HCT116 (cell line): ENCODE measurements at places on chromosomes 1 and 21. TPM values are rescaled to one million over a fixed set of nuclear protein-coding genes. Genes with fewer than 3 reads are reported as not detected.

- DNase-seq: no peak
Measured at GRCh38 chr1:154241703-154242351, 21.1 kb downstream of the UBAP2L start.

DNA sequence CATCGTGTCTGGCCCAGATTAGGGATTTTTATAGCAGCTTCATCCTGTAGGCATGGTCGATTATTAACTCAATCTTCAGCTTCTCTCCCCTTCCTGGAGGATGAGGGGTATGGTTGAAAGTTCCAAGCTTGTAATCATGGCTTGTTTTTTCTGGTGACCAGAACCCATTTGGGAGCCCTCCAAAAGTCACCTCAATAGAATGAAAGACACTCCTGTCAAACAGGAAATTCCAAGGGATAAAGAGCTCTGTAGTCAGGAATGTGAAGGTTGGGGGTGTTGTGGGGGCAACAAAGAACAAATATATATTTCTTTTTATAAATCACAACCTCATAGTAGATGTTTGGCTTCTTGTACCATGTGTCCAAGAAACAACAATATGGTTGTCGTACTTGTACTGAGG is 212.7 kb upstream of the ESRRG start:
- no peak for DNase-seq

GRCh38 chr1:185704181-185704580 is 30.0 kb upstream of the HMCN1 start:
- no peak for DNase-seq

DNA sequence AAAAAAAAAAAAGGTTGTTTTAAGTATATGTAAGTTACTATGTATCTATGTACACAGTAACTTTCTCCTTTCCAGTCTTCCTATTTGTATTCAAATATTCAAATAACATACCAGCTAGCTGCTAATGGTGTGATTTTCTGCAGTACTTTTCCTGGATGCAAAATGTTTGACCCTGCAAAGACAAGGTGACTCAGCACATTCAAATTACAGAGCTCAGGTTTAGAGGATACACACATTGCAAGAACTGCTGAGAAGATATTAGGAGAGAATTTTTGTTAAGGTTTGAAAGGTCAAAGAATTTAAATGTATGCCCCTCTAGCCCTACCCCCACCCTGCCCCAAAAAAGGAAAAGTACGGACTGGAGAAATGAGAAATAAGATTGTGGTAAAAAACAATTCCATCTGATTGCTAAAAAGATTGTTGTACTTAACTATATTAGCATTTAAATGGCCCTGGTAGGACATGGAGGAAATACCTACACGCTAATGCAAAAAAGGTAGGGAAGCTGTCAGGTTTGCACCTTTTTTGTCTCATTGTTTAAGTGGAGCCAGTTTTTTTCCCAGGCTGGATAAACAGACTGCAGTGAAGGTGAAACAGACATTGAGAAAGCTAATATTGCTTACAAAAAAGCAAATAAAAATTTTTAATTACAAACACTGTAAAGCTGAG is 45.6 kb downstream of the ZNF281 start:
- no peak for DNase-seq

DNA sequence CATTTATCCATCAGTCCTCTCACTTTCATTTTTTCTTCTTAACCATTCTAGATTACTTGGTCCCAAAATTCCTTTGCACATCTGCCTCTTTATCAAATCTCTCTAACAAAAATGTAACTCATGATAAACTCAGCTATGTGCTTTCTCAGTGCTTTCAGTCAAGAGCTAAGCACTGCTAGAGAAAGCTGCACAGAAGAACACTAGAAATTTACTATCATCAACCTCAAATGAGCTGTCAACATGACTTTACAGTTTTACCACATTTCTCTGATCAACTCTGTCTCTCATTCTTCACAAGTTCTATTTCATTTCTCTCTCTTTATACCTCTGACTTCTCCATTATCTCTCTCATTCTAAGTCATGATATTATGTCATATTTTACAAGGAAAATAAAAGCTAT is 54.2 kb upstream of the PRKACB start:
- DNase-seq: no peak

DNA sequence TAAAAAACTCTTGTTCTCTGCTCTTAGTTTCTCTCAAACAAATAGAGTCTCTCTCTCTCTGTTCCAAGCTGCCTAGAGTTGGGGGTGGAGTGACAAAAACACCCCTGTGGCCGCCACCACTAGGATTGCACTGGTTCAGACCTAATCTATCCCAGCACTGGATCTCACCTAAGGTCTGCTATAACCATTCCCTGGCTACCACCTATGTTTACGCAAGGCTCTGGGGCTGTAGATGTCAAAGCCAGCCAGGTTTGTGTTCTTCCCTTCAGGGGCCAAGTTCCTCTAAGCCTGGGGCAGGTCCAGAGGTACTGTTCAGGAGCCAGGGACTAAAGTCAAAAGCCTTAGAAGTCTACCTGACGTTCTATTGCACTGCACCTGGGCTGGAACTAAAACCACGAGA is 12.8 kb upstream of the CYP2J2 start:
- DNase-seq: no peak

DNA sequence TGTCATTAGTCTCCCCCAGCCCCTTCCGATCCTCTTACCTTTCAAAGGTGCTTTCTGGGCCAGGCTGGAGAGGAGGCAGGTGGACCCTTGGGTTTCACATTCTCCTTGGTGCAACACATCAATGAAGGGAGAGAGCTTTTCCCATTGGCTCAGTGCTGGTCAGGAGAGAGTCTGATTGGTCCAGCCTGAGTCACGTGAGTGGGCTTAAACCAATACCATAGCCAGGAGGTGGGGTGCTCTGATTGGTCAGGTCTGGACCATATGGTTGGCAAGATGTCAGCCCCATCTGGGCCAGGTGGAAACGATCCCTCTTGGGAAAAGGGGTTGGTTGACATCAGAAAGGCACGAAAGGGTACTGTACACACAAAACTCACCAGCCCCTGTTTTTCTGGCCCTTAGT is 44.8 kb upstream of the ABCG1 start:
- DNase-seq: no peak

DNA sequence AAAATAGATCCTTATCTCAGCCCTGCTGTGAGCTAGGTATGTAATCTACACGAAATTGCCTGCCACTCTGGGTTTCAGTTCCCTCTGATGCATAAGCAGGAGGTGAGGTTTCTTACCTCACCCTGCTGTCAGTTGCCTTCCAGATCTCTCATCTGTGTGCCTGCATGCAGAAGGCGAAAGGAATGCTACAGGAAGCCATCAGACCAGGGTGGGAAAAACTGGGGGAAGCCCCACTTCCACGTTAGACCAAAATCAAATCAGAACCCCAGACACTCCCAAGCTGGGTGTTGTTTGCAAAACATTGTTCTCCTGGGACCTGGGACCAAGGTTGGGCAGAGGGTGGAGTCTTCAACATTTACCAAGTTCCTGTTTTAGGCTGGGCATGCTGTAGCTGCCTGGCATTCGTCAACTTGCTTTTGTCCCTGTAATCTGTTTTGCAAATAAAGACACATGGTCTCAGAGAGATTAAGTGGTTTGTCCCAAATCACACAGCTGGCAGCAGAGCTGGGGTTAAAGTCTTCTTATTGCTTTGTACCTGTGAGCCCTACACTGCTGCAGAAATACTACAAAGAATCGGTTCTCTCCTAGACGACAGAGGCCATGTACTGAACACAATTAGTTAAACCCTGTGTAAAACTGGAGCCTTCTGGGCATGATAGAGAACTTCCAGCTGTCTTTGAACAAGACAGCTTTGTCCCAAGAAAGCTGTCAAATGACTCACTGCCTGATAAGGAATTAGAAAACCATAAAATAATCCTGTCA is 389.7 kb upstream of the RUNX1 start:
- no peak for DNase-seq

DNA sequence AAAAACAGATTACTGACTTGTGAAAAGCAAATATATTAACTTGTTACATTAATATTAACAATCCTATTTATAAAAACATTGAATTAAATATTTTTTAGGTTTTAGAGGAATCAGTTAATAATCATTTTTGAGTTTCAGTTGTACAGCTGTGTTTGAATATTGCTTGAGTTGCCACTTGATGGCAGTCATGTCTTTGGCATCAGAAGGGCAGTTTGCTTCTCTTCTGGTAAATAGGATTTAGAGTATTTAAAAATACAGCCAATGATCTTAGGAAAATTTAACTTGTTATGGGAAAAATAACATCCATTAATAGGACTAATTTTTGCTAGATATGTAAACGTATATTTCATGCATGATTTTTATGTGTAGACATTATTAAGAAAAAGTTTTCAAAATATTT is 234.1 kb downstream of the NCAM2 start:
- DNase-seq: no peak

GRCh38 chr21:44700101-44701022 is 3.4 kb downstream of the KRTAP10-12 start:
- no peak for DNase-seq

- peak; percentile 36 for DNase-seq
Measured at GRCh38 chr21:45012662-45013259, 61.6 kb upstream of the ADARB1 start.

DNA sequence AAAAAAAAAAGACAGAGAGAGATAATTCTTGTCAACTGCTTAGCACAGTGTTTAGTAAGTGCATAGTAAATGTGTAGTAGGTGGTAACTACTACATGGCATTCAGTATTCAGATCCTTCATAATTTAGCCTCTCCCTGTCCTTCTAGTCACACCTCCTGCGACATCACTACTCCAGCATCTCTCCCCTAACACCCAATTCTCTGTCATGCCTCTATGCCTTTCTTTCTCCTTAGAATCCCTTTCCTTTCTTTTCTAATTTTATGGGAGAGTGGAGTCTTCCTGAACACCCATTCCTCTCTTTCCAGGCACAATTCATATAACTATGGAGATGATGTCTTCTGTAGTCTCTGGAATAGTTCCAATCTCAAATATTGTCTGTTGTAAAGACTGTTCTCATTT is 3.9 kb upstream of the VPS72 start:
- no peak for DNase-seq

DNA sequence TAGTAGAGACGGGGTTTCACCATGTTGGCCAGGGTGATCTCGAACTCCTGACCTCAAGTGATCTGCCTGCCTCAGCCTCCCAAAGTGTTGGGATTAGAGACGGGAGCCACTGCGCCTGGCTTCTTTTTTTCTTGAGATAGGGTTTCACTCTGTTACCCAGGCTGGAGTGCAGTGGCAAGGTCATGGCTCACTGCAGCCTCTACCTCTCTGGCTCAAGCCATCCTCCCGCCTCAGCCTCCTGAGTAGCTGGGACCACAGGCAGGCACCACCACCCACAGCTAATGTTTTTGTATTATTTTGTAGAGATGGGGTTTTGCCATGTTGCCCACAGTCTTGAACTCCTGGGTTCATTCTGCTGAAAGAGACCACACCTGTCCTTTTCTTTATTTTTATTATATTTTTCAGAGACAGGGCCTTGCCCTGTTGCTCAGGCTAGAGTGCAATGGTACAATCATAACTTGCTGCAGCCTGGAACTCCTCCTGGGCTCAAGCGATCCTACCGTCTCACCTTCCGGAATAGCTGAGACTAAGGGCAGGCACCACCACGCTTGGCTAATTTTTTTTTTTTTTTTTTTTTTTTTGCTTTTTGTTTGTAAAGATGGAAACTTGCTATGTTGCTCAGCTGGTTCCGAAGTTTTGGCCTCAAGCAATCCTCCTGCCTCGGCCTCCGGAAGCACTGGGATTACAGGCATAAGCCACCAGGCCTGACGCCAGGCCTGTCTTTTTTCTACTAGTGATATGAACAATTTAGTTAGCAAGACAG is 3.1 kb downstream of the LMNA start:
- no peak for DNase-seq

GRCh38 chr1:1616045-1616790 is 918 bp downstream of the MIB2 start:
- no peak for DNase-seq

- no peak for DNase-seq
Measured at GRCh38 chr1:156097499-156098178, 15.4 kb upstream of the MEX3A start.

- no peak for DNase-seq
Measured at GRCh38 chr1:36223381-36223995, 755 bp upstream of the THRAP3 start.

GRCh38 chr1:62840555-62840954 is 56.6 kb downstream of the ATG4C start:
- DNase-seq: no peak

DNA sequence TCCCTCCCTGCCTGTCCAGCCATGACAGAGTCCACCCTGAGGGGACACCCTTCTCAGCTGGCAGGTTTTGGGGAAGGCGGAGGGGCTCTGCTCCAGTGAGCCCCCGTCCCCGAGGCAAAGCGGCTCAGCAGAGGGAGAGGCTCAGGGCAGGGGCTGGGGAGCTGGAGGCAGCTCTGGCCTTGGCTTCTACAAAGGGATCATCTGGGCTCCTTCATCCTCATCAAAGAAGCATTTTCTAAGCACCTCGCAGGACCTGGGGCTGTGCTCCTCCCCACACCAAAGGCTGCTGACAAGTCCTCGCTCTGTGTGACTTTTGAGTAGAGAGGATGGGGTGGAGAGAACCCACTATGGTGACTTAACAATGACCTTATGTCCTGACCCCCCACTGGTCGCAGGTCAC is 21.0 kb upstream of the CLSTN1 start:
- no peak for DNase-seq

- no peak for DNase-seq
Measured at GRCh38 chr21:20739421-20739820, 258.8 kb upstream of the NCAM2 start.

DNA sequence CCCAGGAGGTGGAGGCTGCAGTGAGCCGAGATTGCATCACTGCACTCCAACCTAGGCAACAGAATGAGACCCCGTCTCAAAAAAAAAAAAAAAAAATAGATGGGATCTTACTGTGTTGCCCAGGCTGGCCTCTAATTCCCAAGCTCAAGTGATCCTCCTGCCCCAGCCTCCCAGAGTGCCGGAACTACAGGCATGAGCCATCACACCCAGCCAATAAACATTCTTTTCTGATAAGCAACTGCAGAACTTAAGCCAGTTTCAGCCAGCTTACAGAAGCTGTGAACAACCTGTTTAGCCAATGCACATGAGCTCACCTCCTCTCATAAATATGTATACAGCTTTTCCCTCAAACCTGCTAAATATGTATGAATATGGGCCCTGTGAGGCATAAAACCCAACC is 3.1 kb upstream of the MIIP start:
- DNase-seq: no peak

- peak; percentile 10 for DNase-seq
Measured at GRCh38 chr1:68049941-68050878, at the start of gene DIRAS3. Gene DIRAS3, minus strand, starts transcription at chr1:68050627. Its CDS starts 3,330 bp downstream, at chr1:68047297.

- no peak for DNase-seq
Measured at GRCh38 chr1:236159704-236160539, 17.6 kb downstream of the GPR137B start.

- DNase-seq: no peak
Measured at GRCh38 chr1:89540406-89540970, 15.9 kb downstream of the LRRC8B start.

- DNase-seq: no peak
Measured at GRCh38 chr1:199776768-199777497, 250.6 kb upstream of the NR5A2 start.

- DNase-seq: no peak
Measured at GRCh38 chr1:21313886-21314721, 23.8 kb upstream of the ECE1 start.

The PCAT6 gene
- total RNA-seq: 1.9 TPM

The FCRL2 gene
- not detected for total RNA-seq

The CFAP141 gene
- total RNA-seq: not detected

The TRIM58 gene
- total RNA-seq: not detected

The BRINP3 gene
- total RNA-seq: not detected

The RUNX3 gene
- total RNA-seq: 22.6 TPM

The TFF1 gene
- total RNA-seq: 0.61 TPM

The SDCCAG8 gene
- 38.2 TPM for total RNA-seq

The OR14K1 gene
- not detected for total RNA-seq

The CA14 gene
- total RNA-seq: 0.39 TPM

The GUCA2A gene
- not detected for total RNA-seq

The DMRTA2 gene
- not detected for total RNA-seq

The FAM177B gene
- total RNA-seq: not detected
